CD4-positive, alpha-beta T cell (primary cell): ENCODE measurements at places on chromosomes 2 and 18. TPM values are rescaled to one million over a fixed set of nuclear protein-coding genes. Genes with fewer than 3 reads are reported as not detected.

CFC1 gene
- total RNA-seq = not detected

VWC2L gene
- not detected for total RNA-seq

DDX1 gene
- total RNA-seq = 50.1 TPM

MC4R gene
- total RNA-seq = not detected

IL18RAP gene
- total RNA-seq = 2.6 TPM

GALNT14 gene
- not detected for total RNA-seq

CCDC68 gene
- not detected for total RNA-seq

RASGRP3 gene
- total RNA-seq = 7.9 TPM

UPP2 gene
- total RNA-seq = not detected

GRCh38 chr18:79509536-79509930 is 113.8 kb downstream of the NFATC1 start:
- peaks cover 41% of the 10 kb centered on the region for H3K4me1 ChIP-seq
- H3K36me3 ChIP-seq = peaks cover 38% of the 10 kb centered on the region
- DNase-seq = no peak
- no peaks in the 10 kb centered on the region for H3K27me3 ChIP-seq

GRCh38 chr2:99468155-99468554 is 21.7 kb downstream of the REV1 start:
- no peak overlapping the region for H3K4me3 ChIP-seq
- H3K27ac ChIP-seq = no peak overlapping the region
- no peak for DNase-seq
- H3K4me1 ChIP-seq = no peaks in the 10 kb centered on the region

DNA sequence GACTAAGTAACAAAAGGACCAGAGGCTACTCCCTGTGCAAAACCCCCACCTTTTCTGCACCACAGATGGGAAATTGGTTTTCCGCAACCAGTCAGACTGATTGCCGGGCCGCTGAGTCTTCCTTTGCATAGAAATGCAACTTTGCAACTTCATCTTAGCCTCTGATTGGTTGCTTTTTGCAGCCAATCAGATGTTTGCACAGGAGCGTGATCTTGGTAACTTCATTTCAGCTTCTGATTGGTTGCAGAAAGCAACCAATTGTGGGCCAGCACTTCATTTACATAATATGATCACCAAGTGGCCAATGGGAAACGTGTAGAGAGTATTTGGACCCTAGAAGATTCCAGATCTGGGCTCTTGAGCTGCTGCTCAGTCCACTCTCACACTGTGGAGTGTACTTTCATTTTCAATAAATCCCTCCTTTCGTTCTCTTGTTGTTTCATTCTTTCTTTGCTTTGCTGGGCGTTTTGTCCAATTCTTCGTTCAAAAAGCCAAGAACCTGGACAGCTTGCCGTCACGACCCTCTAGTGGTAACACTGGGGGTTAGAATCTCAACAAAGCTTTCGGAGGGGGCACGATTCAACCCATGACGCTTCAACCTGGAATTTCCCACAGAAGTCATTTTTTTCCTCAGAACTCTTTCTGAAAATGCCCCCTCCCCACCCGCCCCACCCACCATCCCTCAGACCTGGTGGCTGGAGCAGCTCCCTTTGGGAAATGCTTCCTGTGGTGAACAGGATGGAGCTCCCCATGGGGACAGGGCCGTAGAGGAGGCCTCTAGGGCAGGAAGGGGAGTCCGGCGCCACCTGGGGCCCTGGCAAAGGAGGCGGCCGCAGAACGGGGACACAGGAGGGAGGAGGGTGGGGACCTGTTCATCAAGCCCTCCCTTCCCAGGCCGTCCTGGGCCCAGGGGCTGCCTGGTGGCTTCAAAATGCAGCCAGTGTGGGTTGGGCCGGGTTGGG is 31.8 kb upstream of the KCNF1 start:
- DNase-seq = no peak
- H3K27me3 ChIP-seq = peaks cover 8% of the 10 kb centered on the region
- H3K4me3 ChIP-seq = no peak overlapping the region
- peaks cover 3% of the 10 kb centered on the region for H3K4me1 ChIP-seq
- no peaks in the 10 kb centered on the region for H3K36me3 ChIP-seq

GRCh38 chr2:61235716-61236115 is 73.7 kb downstream of the C2orf74 start:
- no peaks in the 10 kb centered on the region for H3K27me3 ChIP-seq
- DNase-seq = no peak
- H3K4me3 ChIP-seq = no peak overlapping the region

DNA sequence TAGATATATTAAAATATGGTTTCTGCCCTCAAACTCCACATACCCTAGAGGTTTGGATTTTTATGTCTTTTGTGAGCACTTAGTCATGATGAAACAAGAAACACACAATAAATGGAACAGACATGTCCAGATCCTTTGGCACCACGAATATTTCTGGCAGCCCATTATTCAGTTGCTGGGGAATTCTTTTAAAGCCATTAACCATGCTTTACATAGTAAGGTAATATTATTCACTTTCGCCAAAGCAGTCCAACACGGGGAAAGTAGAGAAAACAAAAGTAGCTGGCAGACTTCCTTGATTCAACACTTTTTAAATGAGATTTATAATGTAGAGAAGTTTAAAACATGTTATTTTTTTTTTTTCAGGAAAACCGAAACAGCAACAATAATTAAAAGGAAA is 235.4 kb downstream of the PIEZO2 start:
- no peak for DNase-seq
- no peak overlapping the region for H3K27ac ChIP-seq
- H3K27me3 ChIP-seq = no peaks in the 10 kb centered on the region
- H3K4me3 ChIP-seq = no peak overlapping the region

GRCh38 chr2:133312038-133312729 is 256.1 kb downstream of the NCKAP5 start:
- no peaks in the 10 kb centered on the region for H3K36me3 ChIP-seq
- no peak overlapping the region for H3K4me3 ChIP-seq
- H3K4me1 ChIP-seq = no peaks in the 10 kb centered on the region
- no peak for DNase-seq
- no peaks in the 10 kb centered on the region for H3K27me3 ChIP-seq
- H3K27ac ChIP-seq = no peak overlapping the region

GRCh38 chr2:128291161-128291843 is 27.4 kb downstream of the HS6ST1 start:
- H3K27me3 ChIP-seq = no peaks in the 10 kb centered on the region
- no peak overlapping the region for H3K4me3 ChIP-seq
- DNase-seq = no peak

DNA sequence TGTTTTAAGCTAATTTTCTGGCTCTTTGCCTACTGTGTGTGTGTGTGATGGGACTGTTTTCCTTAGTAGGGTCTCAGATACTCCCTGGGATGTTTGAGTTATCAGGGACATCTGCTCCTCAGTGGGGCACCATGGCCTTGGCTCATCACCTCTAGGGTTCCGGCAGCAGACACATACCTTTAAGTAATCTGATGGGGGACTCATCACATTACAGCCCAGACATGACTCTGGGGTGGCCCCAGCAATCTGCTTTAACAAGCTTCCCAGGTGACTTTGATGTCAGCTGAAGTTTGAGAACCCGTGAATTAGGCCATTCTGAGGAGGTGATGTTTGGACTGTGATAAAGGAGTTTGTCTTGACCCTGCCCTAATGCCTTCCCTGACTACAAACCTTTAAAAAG is 38.8 kb downstream of the DDX18 start:
- H3K4me3 ChIP-seq = no peak overlapping the region
- DNase-seq = no peak
- no peak overlapping the region for H3K27ac ChIP-seq
- no peaks in the 10 kb centered on the region for H3K36me3 ChIP-seq
- peaks cover 17% of the 10 kb centered on the region for H3K27me3 ChIP-seq

DNA sequence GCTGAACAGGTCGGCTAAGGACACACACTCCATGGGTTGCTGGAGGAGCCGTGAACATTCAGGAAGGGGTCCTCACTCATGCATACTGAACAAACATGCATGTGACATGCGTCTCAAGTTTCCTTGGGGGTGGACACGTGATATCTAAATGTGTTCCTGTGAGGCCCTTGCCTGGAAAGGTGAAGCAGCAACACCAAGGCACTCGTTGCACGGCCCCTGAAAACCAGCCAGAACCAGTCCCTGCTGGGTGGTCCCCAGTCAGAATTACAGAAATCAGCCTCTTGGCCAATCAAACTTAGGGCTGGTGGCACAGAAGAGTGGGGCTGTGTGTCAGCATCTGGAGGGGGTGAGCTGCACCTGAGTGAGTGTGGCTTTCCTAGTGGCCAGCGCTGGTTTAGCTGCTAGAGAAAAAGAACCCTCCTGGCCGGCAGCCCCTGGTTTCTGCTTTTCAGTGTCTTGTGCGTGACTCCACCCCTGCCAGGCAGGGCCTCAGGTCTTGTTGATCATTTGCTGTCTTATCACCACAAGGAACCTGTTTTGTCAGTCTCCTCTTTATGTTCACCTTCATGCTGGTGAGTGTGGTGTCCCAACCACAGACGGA is 3.2 kb upstream of the AQP12B start:
- H3K27ac ChIP-seq = no peak overlapping the region
- no peaks in the 10 kb centered on the region for H3K27me3 ChIP-seq
- H3K36me3 ChIP-seq = no peaks in the 10 kb centered on the region
- H3K4me3 ChIP-seq = no peak overlapping the region

DNA sequence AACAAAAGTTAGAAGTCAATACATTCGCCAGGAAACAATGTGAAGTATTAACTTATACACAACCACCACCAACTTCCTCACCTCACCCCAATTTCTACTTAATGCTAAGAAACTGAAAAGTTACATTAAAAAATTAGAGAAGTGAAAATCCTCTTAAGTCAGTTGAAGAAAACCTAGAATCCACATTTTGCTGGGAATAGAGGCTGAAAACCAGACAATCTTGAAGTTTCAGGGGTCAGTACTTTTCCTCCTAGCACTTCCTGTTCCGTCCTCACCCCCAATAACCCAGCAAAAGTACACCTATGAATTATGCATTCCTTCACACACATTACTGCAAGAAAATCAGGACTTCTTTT is 6.3 kb downstream of the YES1 start:
- peaks cover 10% of the 10 kb centered on the region for H3K4me1 ChIP-seq
- no peaks in the 10 kb centered on the region for H3K36me3 ChIP-seq
- no peak for DNase-seq

- H3K4me1 ChIP-seq = no peaks in the 10 kb centered on the region
- no peak overlapping the region for H3K27ac ChIP-seq
- DNase-seq = no peak
- no peaks in the 10 kb centered on the region for H3K36me3 ChIP-seq
Observed at GRCh38 chr2:211132046-211132445, 575.6 kb downstream of the CPS1 start.

DNA sequence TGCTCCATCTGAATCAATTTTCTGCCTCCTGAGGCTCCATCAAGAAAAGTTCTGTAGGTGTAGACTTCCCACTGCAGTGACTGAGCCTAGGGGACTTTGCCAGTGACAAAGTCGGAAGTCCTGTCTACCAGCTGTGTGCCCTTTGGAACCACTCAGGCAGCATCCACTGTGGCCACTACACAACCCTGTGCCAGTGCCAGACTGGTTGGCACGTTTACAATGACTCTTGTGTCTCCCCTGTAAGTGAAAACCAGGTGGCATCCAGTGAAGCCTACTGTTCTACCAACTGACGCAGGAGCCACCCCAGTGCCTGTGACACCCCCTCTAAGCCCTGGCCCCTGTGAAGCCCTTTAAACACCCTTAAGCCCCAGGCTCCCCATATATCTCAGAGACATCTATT is 132.1 kb upstream of the SERPINE2 start:
- no peak overlapping the region for H3K4me3 ChIP-seq
- no peak overlapping the region for H3K27ac ChIP-seq
- no peaks in the 10 kb centered on the region for H3K36me3 ChIP-seq
- DNase-seq = no peak
- H3K27me3 ChIP-seq = no peaks in the 10 kb centered on the region

DNA sequence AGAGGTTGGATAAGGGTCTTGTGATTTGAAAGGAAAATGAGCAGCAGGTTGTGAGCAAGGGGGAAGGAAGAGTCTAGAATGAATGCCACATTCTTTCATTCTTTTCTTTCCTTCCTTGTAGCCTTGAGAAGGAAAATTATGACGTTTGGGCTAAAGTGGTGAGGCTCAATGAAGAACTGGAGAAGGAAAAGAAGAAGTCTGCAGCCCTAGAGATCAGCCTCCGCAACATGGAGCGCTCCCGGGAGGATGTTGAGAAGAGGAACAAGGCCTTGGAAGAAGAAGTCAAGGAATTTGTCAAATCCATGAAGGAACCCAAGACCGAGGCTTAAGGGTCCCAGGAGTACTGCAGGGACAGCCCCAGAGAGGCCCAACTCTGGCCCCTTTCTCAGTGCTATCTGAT is 45.3 kb downstream of the BMP10 start:
- no peak overlapping the region for H3K4me3 ChIP-seq
- peaks cover 64% of the 10 kb centered on the region for H3K36me3 ChIP-seq
- H3K27me3 ChIP-seq = no peaks in the 10 kb centered on the region
- peaks cover 24% of the 10 kb centered on the region for H3K4me1 ChIP-seq

GRCh38 chr2:218431878-218432277 is 13.0 kb downstream of the VIL1 start:
- no peaks in the 10 kb centered on the region for H3K36me3 ChIP-seq
- peaks cover 3% of the 10 kb centered on the region for H3K27me3 ChIP-seq
- no peak overlapping the region for H3K27ac ChIP-seq
- no peak overlapping the region for H3K4me3 ChIP-seq
- no peak for DNase-seq
- no peaks in the 10 kb centered on the region for H3K4me1 ChIP-seq

- peaks cover 5% of the 10 kb centered on the region for H3K27me3 ChIP-seq
- no peaks in the 10 kb centered on the region for H3K36me3 ChIP-seq
- no peak overlapping the region for H3K27ac ChIP-seq
- peaks cover 4% of the 10 kb centered on the region for H3K4me1 ChIP-seq
- no peak overlapping the region for H3K4me3 ChIP-seq
Observed at GRCh38 chr2:42957109-42957860, 164.9 kb upstream of the HAAO start.

GRCh38 chr2:9590641-9591040 is 35.0 kb upstream of the ADAM17 start:
- no peaks in the 10 kb centered on the region for H3K27me3 ChIP-seq
- no peak for DNase-seq
- H3K4me1 ChIP-seq = peaks cover 16% of the 10 kb centered on the region
- no peak overlapping the region for H3K4me3 ChIP-seq

GRCh38 chr18:48952287-48953103 is 1.7 kb upstream of the SMAD7 start:
- peak overlapping the region; percentile 93 for H3K27ac ChIP-seq
- no peaks in the 10 kb centered on the region for H3K36me3 ChIP-seq
- peaks cover 55% of the 10 kb centered on the region for H3K4me1 ChIP-seq
- H3K27me3 ChIP-seq = no peaks in the 10 kb centered on the region
- H3K4me3 ChIP-seq = peak overlapping the region; percentile 69

DNA sequence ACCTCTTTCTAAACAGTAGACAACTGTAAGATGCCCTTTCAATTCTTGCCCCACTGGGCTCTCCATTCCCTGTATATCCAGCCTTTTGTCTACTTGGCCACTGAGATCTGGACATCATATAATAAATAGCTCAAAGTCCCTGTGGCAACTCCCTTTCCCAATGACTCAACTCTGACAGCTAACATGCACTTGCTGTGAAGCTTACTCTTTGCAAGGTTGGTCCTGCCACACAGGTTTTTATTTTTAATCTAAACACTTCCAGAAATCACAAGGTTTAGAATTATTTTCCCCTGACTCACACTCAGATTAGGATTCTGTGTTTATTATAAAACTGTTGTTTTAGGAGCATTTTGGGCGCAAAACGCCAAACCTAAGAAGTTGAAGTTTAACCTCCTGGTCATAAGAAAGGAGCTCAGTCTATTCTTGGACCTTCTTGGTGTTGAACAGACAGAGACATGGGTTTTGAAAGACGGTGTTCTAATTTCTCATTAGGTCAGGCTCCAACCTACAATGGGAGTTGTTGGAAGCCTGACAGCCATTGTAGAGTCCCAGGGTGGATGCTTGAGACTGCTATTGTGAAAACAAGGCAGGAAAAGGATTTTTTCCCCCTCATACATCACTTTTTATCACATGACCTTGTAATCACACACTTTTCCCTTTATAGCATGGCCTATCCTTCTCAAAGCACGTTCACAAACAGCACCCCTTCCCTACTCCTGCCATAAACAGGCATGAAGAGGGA is 124.7 kb upstream of the SERPINE2 start:
- no peak overlapping the region for H3K4me3 ChIP-seq
- H3K27me3 ChIP-seq = no peaks in the 10 kb centered on the region
- no peak overlapping the region for H3K27ac ChIP-seq
- DNase-seq = no peak
